ENCODE measurements at places on chromosomes 12 and 14. TPM values are rescaled to one million over a fixed set of nuclear protein-coding genes. Genes with fewer than 3 reads are reported as not detected.

The KERA gene
- total RNA-seq, result not detected

The KLRD1 gene
- 1.5 TPM for total RNA-seq

The SYT1 gene
- total RNA-seq, result 7.4 TPM

- no peak for DNase-seq
Observed at GRCh38 chr14:79378020-79378419, 833.3 kb downstream of the DIO2 start.

GRCh38 chr14:75493592-75494087 is 28.6 kb upstream of the BATF start:
- no peak for DNase-seq
